ENCODE measurements at places on chromosomes 12 and 14.
A peak's percentile ranks its signal among the peaks of the same experiment; 100 is the strongest.

- H3K4me3 ChIP-seq, result no peak overlapping the region
- no peaks in the 10 kb centered on the region for H3K36me3 ChIP-seq
- H3K27me3 ChIP-seq, result peaks cover 30% of the 10 kb centered on the region
- no peak for DNase-seq
These were observed 87.0 kb downstream of the DAD1 start for GRCh38 chr14:22502007-22502406.

- H3K27me3 ChIP-seq, result no peaks in the 10 kb centered on the region
- no peak overlapping the region for H3K4me3 ChIP-seq
- H3K4me1 ChIP-seq, result no peaks in the 10 kb centered on the region
- no peaks in the 10 kb centered on the region for H3K36me3 ChIP-seq
These were observed 493.8 kb downstream of the VRK1 start for GRCh38 chr14:97290977-97291376.

- no peak for DNase-seq
- no peaks in the 10 kb centered on the region for H3K36me3 ChIP-seq
- H3K4me3 ChIP-seq, result no peak overlapping the region
- H3K27me3 ChIP-seq, result peaks cover 3% of the 10 kb centered on the region
- H3K4me1 ChIP-seq, result no peaks in the 10 kb centered on the region
These were observed 121.4 kb downstream of the SLC15A4 start for GRCh38 chr12:128702371-128702770.

DNA sequence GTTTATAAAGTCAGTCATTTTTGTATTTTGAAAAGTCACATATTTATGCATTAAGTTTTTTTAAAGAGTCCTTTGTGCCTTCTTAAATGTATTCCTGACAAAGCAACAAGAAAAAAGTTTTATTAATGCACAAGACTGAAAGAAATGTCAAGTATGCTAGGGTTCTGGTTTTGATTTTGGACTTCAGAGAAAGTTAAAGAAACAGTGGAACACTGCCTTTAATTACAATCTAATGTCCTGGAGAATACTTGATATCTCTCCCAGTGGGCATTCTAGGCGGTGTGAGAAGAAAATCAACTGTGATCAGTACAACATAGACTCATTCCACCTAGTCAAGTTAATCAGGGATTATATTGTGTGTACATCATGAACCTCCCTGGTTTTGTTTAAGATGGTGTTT, 49.9 kb downstream of the PRICKLE1 start:
- no peaks in the 10 kb centered on the region for H3K4me1 ChIP-seq
- no peaks in the 10 kb centered on the region for H3K27me3 ChIP-seq
- no peak overlapping the region for H3K4me3 ChIP-seq

- no peaks in the 10 kb centered on the region for H3K36me3 ChIP-seq
- no peak overlapping the region for H3K4me3 ChIP-seq
- DNase-seq, result no peak
- no peaks in the 10 kb centered on the region for H3K27me3 ChIP-seq
- H3K4me1 ChIP-seq, result no peaks in the 10 kb centered on the region
These were observed 166.7 kb upstream of the E2F7 start for GRCh38 chr12:77232045-77232444.

DNA sequence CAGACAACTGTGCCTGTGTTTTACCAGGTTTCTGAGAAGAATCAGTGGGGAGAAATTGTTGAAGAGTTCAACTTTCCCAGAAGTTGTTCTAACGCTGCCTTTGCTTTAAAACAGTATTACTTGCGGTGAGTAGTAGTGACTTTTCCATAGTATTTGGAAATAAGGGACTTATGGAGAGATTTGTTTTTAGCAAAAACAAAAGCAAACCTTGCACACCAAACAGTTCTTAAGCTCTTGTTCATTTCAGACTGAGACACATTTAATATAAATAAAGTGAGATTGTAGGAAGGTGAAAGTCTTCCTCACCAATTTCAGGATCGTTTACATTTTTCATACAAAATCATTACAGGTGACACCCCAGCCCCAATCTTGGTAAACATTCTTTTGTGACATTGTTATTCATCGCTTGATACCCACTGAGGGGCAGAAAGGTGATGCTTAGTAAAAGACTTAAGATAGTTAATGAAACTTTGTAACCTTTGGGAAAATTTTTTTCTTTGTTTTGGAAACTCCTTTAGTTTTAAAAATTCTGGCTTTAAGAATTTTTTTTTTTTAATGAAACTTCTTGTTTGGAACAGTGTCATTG, 1.8 kb downstream of the ARID2 start:
- no peaks in the 10 kb centered on the region for H3K27me3 ChIP-seq
- H3K4me3 ChIP-seq, result peak overlapping the region; percentile 96
- peak overlapping the region; percentile 99 for H3K27ac ChIP-seq

- no peak for DNase-seq
- no peaks in the 10 kb centered on the region for H3K36me3 ChIP-seq
- H3K4me3 ChIP-seq, result no peak overlapping the region
- no peaks in the 10 kb centered on the region for H3K27me3 ChIP-seq
These were observed 44.3 kb downstream of the TMTC1 start for GRCh38 chr12:29739279-29739991.

- H3K4me1 ChIP-seq, result no peaks in the 10 kb centered on the region
- H3K4me3 ChIP-seq, result no peak overlapping the region
- H3K36me3 ChIP-seq, result peaks cover 18% of the 10 kb centered on the region
- H3K27ac ChIP-seq, result no peak overlapping the region
- no peak for DNase-seq
These were observed 17.6 kb upstream of the CRIP2 start for GRCh38 chr14:105456736-105457617.

DNA sequence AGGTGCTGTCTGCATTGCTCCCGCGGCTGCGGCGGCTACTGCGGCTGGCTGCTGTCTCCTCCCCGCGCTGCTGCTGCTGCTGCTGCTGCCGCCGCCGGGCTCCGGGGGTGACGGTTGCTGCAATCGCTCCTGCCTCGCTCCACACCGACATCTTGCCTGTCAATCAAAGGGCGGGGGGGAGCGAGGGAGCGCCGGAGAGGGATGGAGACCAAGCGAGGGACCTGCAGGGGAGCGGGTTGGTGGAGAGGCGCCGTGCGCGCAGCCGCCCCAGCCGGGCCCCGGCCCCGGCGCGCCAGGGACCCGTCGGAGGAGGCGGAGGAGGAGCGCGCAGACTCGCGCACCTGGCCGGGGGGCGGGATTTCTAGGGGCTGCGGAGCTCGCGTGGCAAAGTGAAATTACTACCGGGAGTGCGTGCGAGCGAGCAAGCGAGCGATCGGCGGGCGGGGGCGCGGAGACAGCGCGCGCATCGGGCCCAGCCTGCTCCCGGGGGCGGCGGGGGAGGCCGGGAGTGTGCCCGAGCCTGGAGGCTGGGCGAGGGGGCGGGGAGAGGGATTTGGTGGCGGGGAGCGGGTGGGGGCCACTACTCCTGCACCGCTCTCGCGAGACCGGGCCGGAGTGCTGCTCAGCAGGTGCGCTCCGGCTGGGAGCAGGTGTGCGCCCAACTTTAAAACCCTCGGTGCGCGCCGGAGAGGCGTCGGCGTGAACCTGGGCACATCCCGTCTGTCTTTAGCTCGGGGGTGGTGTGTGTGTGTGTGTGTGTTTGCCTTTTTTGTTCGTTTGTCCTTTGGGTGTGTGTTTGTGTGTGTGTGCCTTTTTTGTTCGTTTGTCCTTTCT, at the start of gene KSR2:
KSR2 (minus strand) TSS at position 165 of the 834 bp plus-strand sequence. CDS start 735 bp downstream, outside the sequence.
- H3K27ac ChIP-seq, result no peak within 1 kb of the TSS
- no peaks in the 10 kb centered on the region for H3K4me1 ChIP-seq
- peaks cover 49% of the 10 kb centered on the region for H3K27me3 ChIP-seq
- peak within 1 kb of the TSS; percentile 45 for H3K4me3 ChIP-seq
- H3K36me3 ChIP-seq, result no peaks in the 10 kb centered on the region

DNA sequence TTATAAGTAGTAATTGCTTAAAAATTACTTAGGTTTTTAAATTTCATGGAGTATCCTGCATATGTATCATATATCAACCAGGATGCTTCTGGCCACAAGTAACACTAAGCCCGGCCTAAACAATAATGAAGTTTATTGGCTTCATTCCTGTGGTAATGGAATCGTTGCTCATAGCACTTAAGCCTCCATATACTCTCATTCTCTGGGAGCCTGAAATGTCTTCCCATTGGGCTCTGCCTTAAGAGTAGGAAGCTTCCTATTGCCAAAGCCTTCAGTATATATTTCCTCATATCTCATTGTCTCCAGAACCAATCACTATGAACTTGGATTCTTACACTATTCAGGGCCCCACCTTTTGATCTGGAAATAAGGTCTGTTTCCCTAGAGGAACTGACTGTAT, 83.8 kb upstream of the DNM1L start:
- H3K27ac ChIP-seq, result no peak overlapping the region
- no peak for DNase-seq
- H3K4me3 ChIP-seq, result no peak overlapping the region
- H3K36me3 ChIP-seq, result peaks cover 4% of the 10 kb centered on the region
- no peaks in the 10 kb centered on the region for H3K4me1 ChIP-seq

- no peak overlapping the region for H3K27ac ChIP-seq
- H3K36me3 ChIP-seq, result no peaks in the 10 kb centered on the region
- DNase-seq, result no peak
- no peak overlapping the region for H3K4me3 ChIP-seq
- peaks cover 8% of the 10 kb centered on the region for H3K4me1 ChIP-seq
These were observed 73.2 kb downstream of the TTC6 start for GRCh38 chr14:37668646-37669045.

GRCh38 chr12:66237505-66238175, 48.6 kb downstream of the IRAK3 start:
- H3K36me3 ChIP-seq, result no peaks in the 10 kb centered on the region
- no peak for DNase-seq
- peaks cover 32% of the 10 kb centered on the region for H3K27me3 ChIP-seq
- no peak overlapping the region for H3K4me3 ChIP-seq
- no peak overlapping the region for H3K27ac ChIP-seq

- no peak for DNase-seq
- no peak overlapping the region for H3K4me3 ChIP-seq
- no peaks in the 10 kb centered on the region for H3K27me3 ChIP-seq
- no peak overlapping the region for H3K27ac ChIP-seq
- no peaks in the 10 kb centered on the region for H3K4me1 ChIP-seq
These were observed 99.1 kb upstream of the CCND2 start for GRCh38 chr12:4174417-4174816.

DNA sequence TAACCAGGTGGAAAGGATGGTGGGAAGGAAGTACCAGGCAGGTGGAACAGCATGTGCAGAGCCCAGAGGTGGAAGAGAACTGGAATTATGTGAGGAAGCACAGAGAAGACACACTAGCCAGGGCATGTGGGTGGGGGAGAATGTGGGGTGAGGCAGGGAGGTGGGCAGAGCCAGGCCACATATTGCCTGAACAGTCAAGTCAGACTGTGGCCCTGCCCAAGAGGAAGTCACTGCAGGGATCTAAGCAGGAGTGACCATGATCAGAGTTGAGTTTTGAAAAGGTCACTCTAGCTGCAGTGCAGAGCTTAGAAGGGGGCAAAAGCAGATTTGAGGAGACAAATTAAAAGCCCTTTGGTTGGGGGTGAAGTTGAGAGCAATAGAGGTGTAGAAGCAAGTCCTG, 114.0 kb upstream of the SLC38A2 start:
- H3K27me3 ChIP-seq, result no peaks in the 10 kb centered on the region
- no peak overlapping the region for H3K4me3 ChIP-seq
- peaks cover 93% of the 10 kb centered on the region for H3K4me1 ChIP-seq
- no peak for DNase-seq

GRCh38 chr14:57402173-57402852, 11.9 kb downstream of the NAA30 start:
- peaks cover 7% of the 10 kb centered on the region for H3K4me1 ChIP-seq
- H3K27ac ChIP-seq, result no peak overlapping the region
- H3K36me3 ChIP-seq, result peaks cover 8% of the 10 kb centered on the region
- H3K4me3 ChIP-seq, result no peak overlapping the region
- no peak for DNase-seq

- H3K27ac ChIP-seq, result no peak overlapping the region
- no peak for DNase-seq
- H3K4me1 ChIP-seq, result no peaks in the 10 kb centered on the region
- H3K27me3 ChIP-seq, result no peaks in the 10 kb centered on the region
- H3K4me3 ChIP-seq, result no peak overlapping the region
These were observed 94.3 kb upstream of the PDE3A start for GRCh38 chr12:20274008-20274407.

DNA sequence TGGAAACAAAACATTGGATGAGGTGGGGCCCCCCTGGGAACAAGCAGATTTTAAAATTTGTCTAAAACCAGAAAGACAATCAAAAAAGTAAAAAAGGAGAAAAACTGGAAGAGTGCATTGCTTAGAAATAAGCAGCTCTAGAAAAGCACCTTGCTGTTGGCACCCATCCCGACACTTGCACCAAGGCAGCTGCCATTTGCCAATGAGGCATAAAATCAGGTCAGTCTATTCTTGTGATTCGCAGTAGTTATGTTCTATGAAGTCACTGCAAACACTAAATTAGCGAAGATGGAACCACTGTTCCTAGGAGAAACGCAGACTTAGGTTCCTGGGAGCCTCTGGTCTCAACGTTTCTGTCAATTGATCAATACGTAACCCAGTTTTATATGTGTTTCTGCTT, 16.2 kb downstream of the VPS33A start:
- H3K4me1 ChIP-seq, result no peaks in the 10 kb centered on the region
- DNase-seq, result no peak
- H3K27ac ChIP-seq, result no peak overlapping the region
- no peaks in the 10 kb centered on the region for H3K27me3 ChIP-seq
- H3K36me3 ChIP-seq, result peaks cover 2% of the 10 kb centered on the region
- H3K4me3 ChIP-seq, result no peak overlapping the region

DNA sequence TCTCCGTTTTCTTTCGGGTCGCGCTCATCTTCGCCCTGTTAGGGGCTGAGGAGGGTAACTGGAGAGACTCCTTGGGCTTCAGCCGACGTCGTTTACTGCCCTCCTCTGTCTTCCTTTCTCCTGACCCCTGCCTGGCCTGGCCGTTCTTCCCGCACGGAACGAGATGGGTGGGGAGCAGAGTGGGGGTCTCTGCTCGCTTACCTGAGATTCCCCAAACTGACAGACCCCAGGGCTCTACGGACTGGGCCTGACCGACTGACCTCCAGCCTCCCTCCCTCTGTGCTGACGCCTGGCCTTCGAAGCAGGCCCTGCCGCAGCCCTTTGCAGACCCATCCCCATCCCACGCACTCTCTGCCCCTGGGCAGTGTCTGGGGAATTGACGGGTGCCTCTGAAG, 439 bp downstream of the GOLGA5 start:
- H3K36me3 ChIP-seq, result no peaks in the 10 kb centered on the region
- H3K4me3 ChIP-seq, result peak overlapping the region; percentile 75
- no peaks in the 10 kb centered on the region for H3K27me3 ChIP-seq
- no peak for DNase-seq

GRCh38 chr12:125435871-125436270, 370.6 kb downstream of the AACS start:
- no peak overlapping the region for H3K4me3 ChIP-seq
- H3K27ac ChIP-seq, result no peak overlapping the region
- peaks cover 6% of the 10 kb centered on the region for H3K27me3 ChIP-seq
- H3K36me3 ChIP-seq, result no peaks in the 10 kb centered on the region
